ENCODE measurements at places on chromosomes 1 and 21.

DNA sequence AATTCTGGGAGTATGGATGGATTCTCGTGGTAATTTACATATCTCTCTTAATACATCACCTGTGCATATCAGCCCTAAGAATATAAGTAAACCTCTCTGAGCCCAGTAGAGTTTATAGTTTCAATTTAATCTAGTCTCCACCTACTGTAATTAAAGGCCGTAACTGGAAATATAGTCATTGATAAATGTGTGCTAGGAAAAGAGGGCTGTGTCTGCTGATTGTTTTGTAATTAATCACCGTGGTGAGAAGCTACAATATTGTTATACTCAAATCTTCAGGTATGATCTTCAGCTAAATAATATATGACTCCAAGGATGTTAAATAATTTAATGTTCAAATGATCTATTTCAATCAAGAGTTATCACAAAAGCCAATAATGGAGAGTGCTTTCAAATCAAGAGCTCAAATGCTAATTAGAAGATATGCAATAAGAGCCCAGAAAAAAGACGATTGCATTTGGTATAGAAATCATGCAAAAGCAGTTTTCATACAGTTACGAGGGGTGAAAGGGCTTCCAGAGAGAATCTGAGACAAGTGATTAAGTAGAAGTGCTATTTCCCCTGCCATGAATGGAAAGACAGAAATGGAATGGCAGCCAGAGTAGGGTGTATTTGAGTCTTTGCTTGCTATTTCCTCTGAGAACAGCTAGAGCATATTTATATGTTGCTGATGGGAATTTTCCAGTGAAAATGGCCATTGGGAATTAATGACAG lies 1134.3 kb downstream of the NCAM2 start:
- no peak for DNase-seq

GRCh38 chr21:38741092-38741949 lies 64.4 kb upstream of the ETS2 start:
- no peak for DNase-seq

DNA sequence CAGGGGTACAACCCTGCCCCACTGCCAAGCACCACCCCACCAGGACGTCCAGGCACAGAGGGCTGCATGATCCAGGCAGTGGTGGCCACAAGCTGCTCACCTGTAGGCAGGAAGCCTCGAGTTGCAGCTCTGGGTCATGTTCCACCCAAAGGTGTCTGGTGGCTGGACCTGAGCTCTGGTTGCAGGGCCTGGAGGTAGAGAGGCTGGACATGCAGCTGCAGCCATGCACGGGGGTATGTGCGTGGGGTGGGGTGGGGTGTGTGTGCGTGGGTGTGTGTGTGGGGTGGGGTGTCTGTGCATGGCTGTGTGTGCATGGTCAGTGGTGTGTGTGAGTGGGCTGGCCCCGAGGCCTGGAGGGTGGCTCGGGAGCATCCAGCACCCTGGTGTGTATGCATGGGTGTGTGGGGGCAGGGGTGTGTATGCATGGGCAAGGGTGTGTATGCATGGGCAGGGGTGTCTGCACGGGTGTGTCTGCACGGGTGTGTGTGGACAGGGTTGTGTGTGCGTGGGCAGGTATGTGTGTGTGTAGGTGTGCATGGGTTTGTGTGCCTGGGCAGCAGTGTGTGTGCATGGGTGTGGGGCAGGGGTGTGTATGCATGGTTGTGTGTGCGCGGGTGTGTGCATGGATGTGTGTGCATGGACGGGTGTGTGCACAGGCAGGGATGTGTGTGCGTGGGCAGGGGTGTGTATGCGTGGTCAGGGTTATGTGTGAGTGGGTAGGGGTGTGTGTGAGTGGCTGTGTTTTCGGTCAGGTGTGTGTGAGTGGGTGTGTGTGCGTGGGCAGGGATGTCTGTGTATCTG lies 15.6 kb downstream of the ARHGEF16 start:
- no peak for DNase-seq

DNA sequence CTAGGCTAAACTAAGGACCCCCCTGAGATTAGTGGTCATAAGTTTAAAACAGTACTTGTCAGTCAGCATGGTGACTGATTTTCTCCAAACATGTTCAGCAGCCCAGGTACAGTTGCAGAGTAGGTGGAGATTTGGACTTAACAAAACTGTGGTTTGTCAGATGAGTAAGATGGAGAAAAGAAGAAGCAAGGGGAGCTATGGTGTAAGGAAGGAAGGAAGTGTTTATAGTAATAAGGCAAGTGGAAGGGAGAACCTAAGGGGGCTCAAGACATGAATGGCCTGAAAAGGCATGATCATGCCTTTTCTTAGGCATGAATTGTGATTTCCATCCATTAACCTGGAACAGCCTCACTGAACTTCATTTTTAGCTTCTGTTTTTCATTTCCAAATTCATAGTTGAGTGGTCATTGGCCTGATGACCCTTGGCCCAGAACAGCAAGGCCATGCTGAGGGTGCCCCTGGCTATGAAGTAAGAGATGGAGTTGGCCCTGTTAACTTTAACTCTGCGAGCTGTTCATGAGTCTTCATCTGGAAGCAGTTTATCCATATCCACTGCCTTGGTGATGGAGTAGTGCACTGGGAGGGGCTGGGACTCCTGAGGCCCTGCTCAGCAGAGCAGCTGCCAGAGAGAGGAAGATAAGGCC lies 60.7 kb downstream of the LRRC8D start:
- no peak for DNase-seq

GRCh38 chr1:51296383-51297357 lies 33.7 kb downstream of the TTC39A start:
- DNase-seq: peak; percentile 83

DNA sequence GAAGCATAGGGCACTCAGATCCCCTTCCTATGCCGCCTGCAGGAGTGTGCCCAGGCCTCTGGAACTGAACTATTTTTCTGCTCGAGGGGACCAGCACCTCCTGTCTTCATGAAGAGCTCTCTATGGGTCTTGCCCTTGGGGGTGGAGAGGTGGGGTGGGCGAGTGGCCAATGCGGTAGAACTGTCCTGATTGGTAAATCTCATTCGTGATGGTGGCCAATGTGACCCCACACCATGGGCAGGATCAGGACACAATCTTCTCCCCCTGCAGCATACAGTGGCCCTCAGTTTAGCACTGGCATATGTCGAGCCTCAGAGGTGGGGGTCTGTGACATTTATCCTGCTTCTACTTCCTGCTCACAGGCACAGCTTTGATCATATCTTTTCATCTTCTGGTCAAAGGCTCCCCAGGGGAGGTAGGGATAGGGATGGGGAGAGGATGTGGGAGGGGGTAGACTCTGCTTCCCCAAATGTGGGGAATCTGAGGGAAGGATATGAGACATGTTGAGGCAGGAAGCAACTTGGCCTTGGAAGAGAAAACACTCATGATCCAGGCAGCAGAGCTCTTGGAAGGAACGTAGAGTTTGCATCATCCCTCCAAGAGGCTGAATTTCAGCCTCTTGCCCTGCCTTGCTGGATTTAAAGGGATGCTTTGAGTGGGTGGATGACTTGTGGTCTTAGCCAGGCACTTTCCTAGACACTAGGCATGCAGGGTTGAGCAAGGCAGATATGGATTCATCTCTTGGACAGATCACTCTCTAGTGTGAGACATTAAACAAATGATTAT lies 81.8 kb downstream of the LAMC2 start:
- DNase-seq: no peak
